ENCODE measurements at places on chromosomes 2 and 18.

- no peak for DNase-seq
Measured at GRCh38 chr18:2657788-2658458, 2.4 kb downstream of the SMCHD1 start.

DNA sequence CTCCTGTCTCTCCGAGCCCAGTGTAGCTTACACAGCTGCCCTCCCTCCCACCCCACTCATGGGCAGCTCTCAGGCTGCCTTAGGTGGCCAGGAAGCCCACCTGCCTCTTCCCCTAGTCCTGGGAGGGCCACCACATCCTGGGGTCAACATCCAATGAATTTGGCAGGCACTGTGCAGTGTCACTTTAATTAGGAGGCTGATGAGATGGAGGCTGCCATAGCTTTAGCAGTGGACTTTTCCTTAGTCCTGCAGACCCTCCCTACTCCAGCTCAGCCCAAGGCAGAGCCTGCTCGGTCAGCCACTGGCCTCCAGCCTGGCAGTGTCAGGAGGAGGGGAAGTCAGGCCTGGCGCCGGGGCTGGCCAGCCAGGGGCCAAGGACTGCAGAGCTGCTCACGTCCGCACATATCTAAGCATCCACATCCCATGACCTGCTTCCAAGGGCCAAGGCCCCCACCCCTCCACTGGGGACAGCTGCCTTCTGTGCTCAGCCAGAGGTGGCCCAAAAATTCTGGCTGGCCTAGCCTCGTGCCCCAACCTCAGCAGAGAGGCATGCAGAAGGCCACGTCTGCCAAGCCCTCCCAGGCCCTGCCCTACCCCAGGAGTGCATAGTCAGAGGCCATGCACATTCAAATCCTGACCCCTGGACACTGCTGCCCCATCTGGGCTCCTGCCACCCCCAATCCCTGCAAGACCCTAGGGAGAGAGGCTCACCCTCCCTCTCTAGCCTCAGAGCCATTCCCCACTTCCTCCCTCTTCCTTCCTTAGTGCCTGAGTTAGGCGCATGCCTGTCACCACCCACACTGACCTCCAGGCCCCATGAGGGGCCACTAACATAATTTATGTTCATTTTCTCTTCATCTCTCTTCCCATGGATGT lies 33.1 kb downstream of the ADRA2B start:
- no peak for DNase-seq

GRCh38 chr2:25414781-25415180 lies 73.1 kb upstream of the DNMT3A start:
- DNase-seq = no peak

- DNase-seq = no peak
Measured at GRCh38 chr2:120204022-120204405, 19.2 kb downstream of the TMEM185B start.

DNA sequence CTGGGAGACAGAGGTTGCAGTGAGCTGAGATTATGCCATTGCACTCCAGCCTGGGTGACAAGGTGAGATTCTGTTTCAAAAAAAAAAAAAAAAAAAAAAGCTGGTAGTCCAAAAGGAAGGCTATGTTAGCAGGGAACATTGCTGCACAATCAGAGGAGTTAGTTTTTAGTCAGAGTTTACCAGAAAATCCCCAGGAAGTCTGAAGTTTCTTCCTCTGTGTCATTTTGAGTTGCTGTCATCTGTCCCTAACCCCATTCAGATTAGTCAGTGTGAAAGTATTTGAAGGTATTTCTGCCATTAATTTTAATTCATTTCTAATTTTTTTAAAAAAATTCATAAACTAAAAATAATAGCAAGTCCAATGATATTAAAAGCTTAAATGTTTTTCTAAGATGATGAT lies 33.5 kb upstream of the CERS6 start:
- DNase-seq = no peak

- DNase-seq = no peak
Measured at GRCh38 chr2:85547089-85547858, 8.3 kb downstream of the MAT2A start.

DNA sequence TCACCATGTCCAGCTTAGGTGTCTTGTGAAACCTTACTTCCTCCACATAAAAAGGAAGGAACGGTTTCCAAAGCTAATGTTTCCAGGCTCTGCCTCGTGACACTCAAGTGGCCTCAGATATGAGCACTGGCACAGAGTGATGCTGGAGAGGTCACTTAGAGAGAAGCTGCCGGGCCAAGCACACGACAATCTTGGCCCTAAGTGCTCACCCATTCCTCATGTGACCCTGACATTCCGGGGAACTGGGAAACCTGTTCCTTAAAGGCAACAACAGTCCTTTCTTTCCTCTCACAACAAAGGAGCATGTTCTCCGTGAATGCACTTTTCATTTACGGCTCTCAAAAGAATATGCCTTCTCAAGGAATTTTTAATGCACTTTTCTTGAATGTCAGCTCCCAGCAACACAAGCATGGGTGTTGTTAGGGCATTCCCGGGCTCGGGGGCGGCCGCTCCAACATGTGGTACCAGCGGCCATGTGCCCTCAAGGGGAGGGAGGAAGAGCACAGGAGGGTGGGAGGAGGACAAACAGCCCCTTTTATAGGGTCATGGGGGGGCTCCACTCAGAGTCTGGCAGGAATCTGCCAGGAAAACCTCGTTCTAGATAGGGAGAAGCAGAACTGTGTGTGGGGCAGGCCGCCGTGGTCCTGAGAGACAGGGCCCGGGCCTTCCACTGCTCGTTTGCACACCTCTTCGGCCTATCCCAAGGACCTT lies 118.6 kb downstream of the MBP start:
- no peak for DNase-seq

GRCh38 chr2:12442476-12442847 lies 274.3 kb upstream of the TRIB2 start:
- DNase-seq = no peak

Data from WERI-Rb-1 (cell line).